ENCODE measurements at places on chromosomes 13 and 19.
A peak's percentile ranks its signal among the peaks of the same experiment; 100 is the strongest.

GRCh38 chr13:98171900-98172589 is 5.0 kb downstream of the RNF113B start:
- DNase-seq, result no peak

GRCh38 chr13:94318418-94318817 is 161.1 kb downstream of the DCT start:
- no peak for DNase-seq

GRCh38 chr19:33413868-33414666 is 40.6 kb downstream of the CEBPG start:
- DNase-seq, result no peak

- no peak for DNase-seq
Observed at GRCh38 chr19:5935473-5936291, 21.6 kb downstream of the CAPS start.

- no peak for DNase-seq
Observed at GRCh38 chr13:98937911-98938381, 39.9 kb downstream of the DOCK9 start.

- no peak for DNase-seq
Observed at GRCh38 chr19:34256835-34257558, 2.6 kb downstream of the GARRE1 start.

DNA sequence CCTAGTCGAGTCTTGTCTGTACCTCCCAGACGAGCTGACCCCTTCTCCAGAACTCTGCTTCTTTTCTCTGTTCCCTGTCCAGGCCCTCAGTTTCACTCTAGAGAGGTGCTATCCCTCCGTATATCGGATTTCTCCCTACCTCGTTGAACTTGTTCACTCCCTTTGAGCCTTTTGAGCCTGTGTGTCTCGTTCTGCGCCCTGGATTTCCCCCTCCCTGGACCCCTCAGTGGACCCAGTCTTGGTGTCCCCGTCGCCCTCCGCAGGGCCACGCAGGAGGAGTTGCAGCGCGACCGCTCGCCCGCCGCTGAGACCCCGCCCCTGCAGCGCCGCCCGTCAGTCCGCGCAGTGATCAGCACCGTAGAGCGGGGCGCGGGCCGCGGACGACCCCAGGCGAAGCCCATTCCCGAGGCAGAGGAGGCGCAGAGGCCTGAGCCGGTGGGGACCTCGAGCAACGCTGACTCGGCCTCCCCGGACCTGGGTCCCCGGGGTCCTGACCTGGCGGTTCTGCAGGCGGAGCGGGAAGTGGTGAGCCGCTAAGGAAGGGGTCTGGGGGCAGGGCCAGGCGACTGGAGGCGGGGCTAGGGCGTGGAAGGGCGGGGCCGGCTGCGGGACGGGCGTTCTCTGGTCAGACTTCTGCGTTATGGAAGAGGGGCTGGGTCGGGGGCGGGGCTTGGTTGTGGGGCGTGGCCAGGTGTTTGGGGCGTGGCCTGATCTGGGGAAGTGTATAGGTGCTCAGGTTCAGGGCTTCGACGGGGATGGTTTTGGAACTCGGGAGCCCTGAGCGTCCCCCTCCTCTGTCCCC is 5.5 kb downstream of the EPS8L1 start:
- peak; percentile 74 for DNase-seq

DNA sequence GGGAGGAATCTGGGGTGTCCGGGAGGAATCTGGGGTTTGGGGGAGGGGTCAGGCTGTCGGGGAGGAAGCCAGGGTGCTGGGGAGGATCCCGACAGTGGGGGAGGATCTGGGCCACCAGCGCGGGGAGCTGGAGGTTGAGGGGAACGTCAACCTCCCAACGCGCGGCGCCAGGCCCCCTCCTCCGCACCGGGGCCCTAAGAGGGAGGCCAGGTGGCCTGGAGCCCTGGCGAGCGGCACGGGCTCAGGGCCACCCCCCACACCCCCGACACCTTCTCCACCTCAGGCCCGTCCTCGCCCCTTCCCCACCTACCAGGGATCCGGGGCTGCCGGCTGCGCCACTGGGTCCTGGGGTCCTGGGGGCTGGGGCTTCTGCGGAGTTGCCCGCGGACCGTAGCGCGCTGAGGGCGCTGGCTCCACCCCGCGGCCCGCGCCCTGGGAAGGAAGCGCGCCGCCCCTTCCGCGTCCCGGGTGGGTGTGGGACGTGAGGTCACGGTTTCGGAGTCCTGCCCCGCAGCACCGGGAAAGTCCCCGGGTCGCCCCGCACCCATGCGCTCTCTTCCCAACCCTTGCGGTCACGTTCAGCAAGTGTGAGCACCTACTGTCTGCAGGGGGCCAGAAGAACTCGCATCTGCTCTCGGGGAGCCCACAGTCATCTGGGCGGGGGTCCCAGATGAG is at the start of gene TICAM1:
TICAM1 (minus strand) TSS at position 409 of the 675 bp plus-strand sequence. CDS start 13,335 bp downstream, outside the sequence.
- DNase-seq, result peak; percentile 71

DNA sequence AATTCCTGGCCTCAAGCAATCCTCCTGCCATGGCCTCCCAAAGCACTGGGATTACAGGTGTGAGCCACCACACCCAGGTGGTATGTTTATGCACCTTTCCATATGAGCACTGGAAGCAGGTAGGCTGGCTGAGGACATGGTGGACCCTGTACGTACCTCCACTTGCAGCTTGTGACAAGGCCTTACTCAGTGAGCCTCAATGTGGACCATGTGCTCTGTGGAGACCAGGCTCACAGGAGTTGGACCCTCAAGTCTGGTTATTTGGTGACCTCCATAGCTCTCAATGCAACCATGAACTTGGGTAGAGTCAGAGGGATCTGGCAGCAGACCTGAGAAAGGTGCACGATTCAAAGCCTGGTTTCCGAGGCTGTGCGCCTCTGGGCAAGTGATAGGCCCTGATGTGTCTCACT is 5.5 kb downstream of the ACP4 start:
- DNase-seq, result no peak

DNA sequence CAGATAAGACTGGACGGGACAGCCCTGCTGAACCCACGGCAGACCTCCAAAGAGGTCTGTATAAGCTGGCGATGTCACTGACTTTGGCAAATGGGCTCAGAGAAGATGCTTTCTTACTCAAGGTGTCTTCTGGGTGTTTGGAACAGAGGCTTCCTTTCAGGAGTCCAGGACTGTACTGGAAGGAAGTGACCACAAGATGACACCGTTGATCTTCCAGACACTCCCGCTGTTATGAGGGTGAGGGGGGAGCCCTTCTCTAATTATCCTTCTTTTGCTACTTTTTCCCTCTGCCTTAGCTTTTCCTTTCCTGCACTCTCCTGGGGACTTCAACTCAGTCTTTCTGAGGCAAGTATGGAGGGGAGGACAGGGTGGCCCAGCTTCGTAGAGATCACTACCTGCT is 65.2 kb upstream of the ZNF599 start:
- no peak for DNase-seq
